Smooth muscle cell of trachea (primary cell): ENCODE measurements at places on chromosomes 11 and 22. TPM values are rescaled to one million over a fixed set of nuclear protein-coding genes. Genes with fewer than 3 reads are reported as not detected.

The BACE1 gene
- total RNA-seq: 34.6 and 42.2 TPM in 2 replicates

The CBLIF gene
- total RNA-seq: not detected in 2 replicates

The CEP126 gene
- 2.6 and 3.8 TPM in 2 replicates for total RNA-seq

The SCARF2 gene
- total RNA-seq: 25.2 and 38.2 TPM in 2 replicates

The OR8G1 gene
- 0.17 TPM in 1 of 2 replicates, not detected in the other for total RNA-seq

The GVQW3 gene
- 1.8 and 3.8 TPM in 2 replicates for total RNA-seq

The SCN4B gene
- 0.44 and 0.83 TPM in 2 replicates for total RNA-seq

The SLC16A8 gene
- 0.17 TPM in 1 of 2 replicates, not detected in the other for total RNA-seq

The ZNF74 gene
- 11.8 and 18.4 TPM in 2 replicates for total RNA-seq

The HEPN1 gene
- not detected in 2 replicates for total RNA-seq

The SLCO2B1 gene
- total RNA-seq: under 0.01 TPM in 1 of 2 replicates, not detected in the other

The SLC25A45 gene
- total RNA-seq: 2.0 and 3.1 TPM in 2 replicates

The HEPHL1 gene
- not detected in 2 replicates for total RNA-seq

The SYT13 gene
- not detected in 2 replicates for total RNA-seq

The C11orf21 gene
- total RNA-seq: not detected in 2 replicates

The ACRV1 gene
- total RNA-seq: under 0.01 and 0.15 TPM in 2 replicates

The APOA5 gene
- total RNA-seq: not detected in 2 replicates

The C11orf42 gene
- total RNA-seq: not detected in 2 replicates

The CEND1 gene
- 2.2 and 2.8 TPM in 2 replicates for total RNA-seq

The OR6T1 gene
- total RNA-seq: not detected in 2 replicates

The NXPE1 gene
- total RNA-seq: not detected in 2 replicates

The MEI1 gene
- total RNA-seq: 0.73 and 0.99 TPM in 2 replicates

The KIRREL3 gene
- 1.6 and 5.1 TPM in 2 replicates for total RNA-seq

The UBQLNL gene
- 0.15 and 0.17 TPM in 2 replicates for total RNA-seq

The IGF2 gene
- total RNA-seq: under 0.01 and 2.6 TPM in 2 replicates

The LARGE1 gene
- total RNA-seq: 21.4 and 38.2 TPM in 2 replicates

The TSSK2 gene
- not detected in 2 replicates for total RNA-seq

The CECR2 gene
- not detected in 2 replicates for total RNA-seq

The PANX3 gene
- not detected in 2 replicates for total RNA-seq
